Hepatic stellate cell (primary cell): ENCODE measurements at places on chromosomes 2 and 18.

- DNase-seq, result peak; percentile 98
Observed at GRCh38 chr2:219530048-219530963, 13.3 kb downstream of the CHPF start.

GRCh38 chr2:231256494-231256893 is 58.1 kb downstream of the ARMC9 start:
- DNase-seq, result no peak

DNA sequence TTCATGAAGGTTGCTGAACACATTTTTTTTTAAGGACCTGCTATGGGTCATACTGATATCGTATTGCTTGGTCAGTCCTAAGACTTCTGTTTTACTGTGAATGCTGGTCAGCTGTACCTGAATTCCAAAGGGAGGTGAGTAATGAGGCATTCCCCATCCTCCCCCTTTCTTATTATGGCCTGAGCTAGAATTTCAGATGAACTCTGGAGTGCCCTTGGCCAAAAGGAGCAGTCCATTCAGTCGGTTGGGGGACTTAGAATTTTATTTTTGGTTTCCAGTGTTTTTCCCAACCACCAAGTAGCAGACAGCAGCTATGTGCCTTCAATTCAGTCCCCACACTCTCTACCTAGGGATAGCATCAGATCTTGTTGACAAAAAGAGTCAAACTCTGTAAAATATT is 26.9 kb upstream of the PDCL3 start:
- DNase-seq, result no peak

DNA sequence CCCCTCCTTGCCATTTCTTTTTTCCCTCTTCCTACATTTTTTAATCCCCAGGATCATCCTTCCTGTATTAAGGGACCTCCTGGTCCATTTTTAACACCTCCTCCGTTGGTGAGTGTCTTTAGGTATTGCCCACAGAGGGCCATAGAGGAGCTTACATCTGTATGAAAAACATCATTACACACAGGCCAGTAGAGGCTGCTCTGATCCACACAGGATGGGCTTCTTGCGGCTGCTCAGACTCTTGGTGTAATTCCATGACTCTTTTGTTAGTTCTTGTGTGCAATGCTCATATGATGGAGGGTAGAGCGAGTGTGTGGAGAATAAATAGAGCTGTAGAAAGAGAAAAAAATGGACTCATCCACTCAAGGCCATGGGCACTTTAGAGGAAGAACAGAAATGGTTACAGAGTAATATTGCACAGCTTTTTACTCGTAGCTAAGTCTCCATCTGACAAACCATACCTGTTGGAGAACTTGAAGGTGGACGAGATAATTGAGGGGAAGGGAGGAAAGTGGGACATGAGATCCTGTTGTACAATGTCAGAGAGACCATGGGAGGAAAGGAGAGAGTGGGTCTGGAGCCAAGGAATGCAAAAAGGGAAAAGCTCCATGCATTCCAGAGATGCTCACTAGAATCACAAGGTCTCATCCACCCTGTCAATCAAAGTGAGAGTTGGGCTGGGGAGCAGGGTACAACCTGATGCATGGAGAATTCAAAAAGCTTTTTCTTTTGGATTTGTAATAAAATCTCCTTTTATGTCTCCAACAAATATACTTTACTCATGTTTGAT is 129.7 kb upstream of the TNP1 start:
- DNase-seq, result peak; percentile 7

DNA sequence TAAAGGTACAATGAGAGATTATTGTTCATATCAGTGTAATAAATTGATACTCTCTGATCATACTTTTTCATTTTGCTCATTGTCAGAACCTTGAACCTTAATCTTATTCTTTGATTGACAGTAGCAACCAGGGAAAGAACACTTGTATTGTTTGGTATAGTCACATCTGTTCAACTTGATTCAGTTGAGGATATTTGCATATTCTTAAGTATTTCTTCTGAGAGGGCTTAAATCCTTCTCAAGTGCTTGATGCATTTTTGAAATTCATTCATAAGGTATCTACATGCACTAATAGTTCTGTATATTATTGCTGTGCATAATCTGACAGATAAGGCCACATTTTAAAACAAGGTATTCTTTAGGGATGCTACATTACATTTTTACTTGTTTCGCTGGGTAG is 118.9 kb downstream of the EHBP1 start:
- no peak for DNase-seq

DNA sequence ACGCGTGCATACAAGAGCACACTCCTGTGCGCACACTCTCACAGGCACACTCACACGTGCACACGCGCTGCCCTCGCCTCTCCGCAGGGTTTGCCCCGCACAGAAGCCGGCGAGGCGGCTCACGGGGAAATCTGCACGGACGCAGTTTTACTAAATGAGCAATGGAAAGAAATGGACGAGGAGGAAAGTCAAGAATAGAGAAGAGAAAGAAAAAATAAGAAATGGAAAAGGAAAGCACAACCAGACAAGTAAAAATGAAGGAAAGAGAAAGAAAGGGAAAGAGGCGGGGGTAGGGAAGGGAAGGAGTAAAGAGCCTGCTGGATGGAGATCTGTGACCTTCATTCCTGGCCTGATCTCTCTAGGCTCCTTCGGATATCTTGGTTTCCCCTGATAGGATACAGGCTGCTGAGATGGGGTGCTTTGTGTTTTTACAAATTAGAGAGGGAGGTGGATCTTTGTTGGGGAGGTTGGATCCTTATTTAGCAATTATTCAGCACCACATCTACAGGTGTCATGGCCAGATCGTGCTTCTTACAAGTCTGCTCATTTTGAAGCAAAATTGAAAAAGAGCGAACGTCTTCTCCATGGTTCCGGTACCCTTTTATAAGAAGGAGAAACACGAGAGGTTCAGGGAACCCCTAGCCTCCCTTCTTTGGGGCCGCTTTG is 693 bp upstream of the LRP2 start:
- no peak for DNase-seq

DNA sequence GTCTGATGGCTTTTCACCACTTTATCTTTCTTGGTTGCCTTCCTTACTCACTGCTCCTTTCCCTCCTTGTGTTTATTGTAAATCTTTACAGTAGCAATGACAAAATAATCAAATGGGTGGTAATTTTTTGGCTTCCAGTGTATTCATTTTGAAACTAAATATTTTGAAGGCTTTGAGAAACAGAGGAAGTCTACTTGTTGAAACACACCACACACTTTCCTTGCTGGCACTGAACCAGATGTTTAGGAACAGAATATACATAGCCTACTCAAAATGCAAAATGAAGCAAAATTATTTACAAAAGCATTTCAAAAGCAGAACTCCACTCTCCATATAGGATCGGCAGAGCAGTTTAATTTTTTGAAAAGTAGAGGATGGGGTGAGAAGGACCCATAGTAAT is 189.8 kb downstream of the LTBP1 start:
- no peak for DNase-seq

GRCh38 chr2:15593327-15593705 is 1.6 kb downstream of the DDX1 start:
- no peak for DNase-seq

- DNase-seq, result peak; percentile 72
Observed at GRCh38 chr2:200380833-200381542, 74.5 kb downstream of the SPATS2L start.

DNA sequence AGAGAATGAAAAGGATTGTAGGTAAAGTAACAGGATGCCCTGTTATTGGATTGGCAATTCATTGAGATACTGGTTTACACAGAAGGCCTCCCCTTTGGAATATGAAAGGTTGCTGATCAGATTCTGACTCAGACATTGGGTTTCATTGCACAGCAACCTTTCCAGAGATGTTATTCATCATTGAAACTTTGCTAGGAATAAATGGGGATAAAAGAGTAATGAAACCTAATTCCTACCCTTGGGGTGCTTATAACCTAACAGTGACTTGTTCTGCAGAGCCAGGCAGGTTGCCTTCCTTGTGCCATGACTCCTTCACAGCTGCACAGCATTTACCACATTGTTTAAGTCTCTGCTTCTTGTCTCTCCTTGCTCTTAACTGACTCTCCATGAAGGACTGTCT is 5.0 kb downstream of the NAB1 start:
- no peak for DNase-seq

DNA sequence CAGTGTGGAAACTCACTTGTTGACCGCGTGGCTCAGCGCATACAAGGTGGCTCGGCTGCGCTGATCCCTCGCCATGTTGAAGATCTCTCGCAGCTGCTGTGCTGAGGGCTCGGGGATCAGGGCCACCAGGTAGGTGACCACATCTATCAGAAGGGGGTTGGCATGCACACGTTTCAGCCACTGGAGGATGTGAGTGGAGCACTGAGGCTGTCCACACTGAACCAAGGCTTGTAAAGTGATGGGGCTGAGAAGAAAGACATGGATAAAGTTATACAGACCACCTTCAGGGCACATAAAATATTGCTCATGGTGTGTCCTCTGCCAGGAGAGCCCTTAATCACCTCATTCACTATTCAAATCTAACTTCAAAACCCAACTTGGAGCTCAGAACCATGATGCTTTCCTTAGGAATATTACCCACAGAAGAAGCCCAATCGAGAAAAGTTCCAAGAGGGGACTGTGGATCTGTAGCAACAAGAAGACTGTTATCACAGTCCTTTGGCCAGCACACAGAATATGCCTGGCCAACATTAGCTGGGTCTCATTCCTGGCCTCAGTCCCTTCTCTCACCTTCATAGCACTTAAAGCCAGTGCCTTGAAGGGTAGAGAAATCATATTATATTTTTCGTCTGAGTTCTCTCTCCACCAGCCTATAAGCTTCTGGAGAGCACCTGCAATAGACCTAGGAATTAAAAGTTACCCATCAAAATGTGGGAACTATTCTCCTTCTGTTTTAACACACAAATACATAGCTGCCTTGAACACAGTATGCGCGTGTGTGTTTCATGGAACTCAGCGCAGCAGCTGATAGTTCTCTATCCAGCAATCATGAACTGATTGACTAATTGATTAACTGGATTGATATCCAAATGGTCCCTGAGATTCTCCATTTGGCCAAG is 11.3 kb downstream of the APOB start:
- no peak for DNase-seq

DNA sequence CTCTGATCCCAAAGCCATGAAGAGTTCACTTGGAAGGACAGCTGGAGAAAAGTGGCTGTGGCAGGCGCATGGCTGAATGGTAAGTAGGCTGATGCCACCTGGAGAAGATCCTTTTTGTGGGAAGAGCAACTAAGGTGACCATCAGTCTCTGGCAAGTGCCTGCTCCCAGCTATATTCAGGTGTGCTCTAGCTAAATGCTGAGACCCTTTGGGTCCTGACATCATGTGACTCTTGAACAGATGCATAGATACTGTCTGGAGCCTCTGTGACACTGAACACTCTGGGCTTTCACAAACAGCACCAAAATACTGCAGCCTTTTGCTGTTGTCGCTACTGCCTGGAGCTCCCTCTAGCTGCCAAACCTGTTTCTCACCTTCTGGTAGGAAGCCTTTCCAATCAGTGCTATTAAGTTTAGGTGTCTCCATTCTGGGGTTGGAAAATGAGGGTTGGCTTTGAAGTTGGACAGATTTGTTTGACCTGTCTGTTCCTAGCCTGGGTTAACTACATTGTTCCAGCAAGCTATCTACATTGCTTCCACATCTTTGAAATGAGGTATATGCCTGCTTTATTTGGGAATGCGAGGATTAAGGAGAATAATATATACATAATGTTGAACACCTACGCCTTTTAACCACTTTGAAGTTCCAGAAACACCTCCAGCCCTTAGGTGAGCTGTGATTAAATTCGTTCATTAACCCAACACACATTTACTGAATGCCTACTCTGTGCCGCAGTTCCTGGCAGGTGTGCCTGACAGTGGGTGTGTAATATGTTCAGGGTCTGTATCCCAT is 3.1 kb downstream of the EGR4 start:
- DNase-seq, result no peak

DNA sequence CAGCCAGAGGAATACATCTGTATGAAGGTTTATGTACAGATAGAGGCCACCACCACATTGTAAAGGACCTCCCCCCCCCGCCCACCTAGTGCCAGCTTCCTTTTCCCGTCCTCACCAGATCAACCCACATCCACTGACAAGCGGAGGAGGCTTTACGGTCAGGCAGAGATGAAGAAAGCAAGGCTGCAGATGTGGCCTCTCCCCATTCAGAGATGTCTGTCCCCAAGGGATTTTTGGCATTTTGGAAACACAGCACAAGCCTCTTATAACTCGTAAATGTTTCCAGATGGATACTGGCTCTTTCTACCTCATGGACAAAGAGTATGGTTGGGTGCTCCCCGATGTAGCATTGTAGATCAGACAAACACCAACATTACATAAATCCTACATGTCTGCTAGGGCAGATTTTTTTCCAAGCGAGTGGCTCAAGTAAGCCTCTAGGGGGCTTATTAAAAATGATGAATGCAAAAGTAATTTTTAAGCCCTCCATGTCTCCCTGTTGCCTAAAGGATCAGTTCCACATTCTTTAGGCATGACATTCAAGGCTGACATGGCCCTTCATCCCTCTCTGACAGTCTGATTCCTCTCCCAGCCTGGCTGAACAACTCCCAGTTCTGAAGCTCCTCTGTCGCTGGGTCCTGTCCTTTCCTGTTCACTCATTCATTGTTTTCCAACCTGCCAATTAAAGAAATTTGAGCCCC is 11.7 kb downstream of the VIT start:
- DNase-seq, result peak; percentile 68

DNA sequence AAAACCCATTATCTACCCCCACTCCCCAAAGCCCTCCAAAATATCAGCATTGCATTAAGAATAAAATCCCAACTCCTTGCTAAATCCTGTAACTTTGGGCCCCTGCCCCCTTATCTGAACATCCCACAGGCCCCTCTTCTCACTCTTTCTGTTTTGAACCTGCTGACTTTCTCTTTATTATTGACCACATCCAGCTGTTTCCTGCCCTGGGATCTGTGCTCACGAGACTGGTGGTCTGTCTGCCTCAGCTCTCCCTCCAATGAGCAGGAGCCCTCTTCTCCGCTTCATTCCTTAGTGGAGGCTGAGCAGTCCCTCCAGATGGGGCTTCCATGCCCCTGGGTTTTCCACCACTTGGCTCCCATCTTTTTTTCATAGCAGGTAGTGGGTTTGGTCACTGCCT is 116.9 kb downstream of the ACKR3 start:
- no peak for DNase-seq

- peak; percentile 2 for DNase-seq
Observed at GRCh38 chr2:124323321-124323720, 298.2 kb downstream of the CNTNAP5 start.

DNA sequence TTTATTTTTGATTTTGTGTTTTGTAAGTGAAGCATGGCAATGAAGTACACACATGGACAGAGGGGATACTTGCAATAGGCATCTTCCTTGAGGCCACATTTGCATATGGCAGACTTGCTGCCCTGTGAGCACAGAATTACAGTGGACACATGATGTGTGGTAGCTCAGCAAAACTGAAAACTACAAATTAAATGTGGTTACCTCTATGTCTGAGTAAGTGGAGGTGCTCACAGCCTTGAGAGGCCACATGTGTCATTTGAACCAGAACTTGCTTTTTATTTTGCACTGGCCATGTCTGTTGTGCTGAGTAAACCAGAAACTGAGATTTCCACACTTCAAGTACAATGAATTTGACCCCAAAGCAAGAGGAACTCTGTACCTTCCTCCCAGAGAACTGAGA is 998.5 kb upstream of the NXPH2 start:
- no peak for DNase-seq

DNA sequence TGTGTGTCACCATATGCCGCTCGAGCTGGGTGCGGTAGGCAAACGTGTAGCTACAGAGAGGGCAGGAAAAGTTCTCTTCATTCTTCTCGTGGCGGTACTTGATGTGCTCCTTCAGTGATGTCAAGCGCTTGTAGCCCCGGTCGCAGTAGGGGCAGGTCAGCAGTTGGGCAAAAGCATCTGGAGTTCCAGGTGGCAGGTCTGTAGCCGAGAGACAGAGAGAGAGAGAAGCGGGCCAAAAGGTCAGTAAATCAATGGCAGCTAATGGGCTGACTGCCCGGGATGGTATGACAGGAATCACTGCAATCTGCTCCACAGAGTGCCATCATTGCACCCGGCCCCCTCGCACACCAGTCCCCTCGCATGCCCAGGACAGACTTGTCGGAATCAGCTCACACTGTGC is 116.0 kb downstream of the ZEB2 start:
- DNase-seq, result no peak
